ENCODE measurements at places on chromosomes 4 and X.

DNA sequence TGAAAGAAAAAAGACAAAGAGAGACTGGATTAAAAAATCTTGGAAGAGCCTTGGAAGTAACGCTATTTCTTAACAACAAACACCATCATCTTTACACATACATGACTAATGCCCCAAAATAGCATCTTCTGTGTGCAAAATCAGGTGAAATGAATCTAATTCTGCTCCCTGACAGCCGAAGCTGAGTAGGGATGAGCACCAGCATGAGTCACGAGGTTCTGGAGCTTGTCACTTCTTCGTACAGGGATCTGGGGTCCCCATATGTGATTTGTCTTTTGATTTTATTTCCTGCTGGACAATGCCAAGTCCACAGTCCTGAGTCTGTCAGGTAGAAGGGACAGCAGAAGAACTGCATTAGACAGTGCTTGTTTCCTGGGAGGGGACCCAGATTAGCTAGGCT, 55.9 kb downstream of the OSTC start:
- DNase-seq: no peak

- no peak for DNase-seq
These were observed 6.3 kb upstream of the FAM200B start for GRCh38 chr4:15675356-15675755.

DNA sequence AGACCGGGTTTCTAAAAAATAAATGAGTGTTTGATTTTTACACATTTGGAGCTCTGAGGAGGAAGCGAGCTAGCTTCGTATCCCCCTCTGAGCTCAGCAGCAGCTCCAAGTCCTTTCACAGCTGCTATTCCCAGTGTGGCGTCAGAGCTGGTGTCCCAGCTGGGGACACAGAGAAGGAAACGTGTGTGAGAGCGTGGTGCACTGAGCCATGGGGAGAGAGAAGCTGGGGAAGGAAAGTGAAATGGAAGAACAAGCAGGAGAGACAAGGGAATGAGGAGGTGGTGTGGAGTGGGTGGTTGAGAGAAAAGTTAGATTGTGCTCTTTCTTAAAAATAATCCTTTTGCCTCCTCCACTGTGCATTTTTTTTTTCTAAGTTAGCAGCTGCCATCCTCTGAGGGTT, 79.5 kb upstream of the SLC4A4 start:
- no peak for DNase-seq

DNA sequence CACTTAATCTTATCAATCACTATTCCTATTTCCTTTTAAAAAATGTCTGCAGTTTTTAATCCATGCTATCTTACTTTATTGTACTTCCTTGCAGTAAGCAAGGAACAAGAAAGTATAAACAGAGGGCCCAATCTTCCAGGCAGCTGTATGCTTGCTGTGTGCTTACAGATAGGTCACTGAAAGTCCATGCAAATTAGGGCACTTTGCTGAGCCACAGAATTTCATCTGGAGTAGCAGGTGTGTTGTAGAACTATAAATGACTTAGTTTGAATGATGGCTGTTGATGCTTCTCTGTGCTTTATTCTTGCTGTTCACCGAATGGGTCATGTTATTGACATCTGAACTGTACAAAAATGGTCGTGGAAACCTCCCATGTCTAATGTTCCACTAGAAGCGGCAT, 154.6 kb downstream of the ATOH1 start:
- DNase-seq: no peak

DNA sequence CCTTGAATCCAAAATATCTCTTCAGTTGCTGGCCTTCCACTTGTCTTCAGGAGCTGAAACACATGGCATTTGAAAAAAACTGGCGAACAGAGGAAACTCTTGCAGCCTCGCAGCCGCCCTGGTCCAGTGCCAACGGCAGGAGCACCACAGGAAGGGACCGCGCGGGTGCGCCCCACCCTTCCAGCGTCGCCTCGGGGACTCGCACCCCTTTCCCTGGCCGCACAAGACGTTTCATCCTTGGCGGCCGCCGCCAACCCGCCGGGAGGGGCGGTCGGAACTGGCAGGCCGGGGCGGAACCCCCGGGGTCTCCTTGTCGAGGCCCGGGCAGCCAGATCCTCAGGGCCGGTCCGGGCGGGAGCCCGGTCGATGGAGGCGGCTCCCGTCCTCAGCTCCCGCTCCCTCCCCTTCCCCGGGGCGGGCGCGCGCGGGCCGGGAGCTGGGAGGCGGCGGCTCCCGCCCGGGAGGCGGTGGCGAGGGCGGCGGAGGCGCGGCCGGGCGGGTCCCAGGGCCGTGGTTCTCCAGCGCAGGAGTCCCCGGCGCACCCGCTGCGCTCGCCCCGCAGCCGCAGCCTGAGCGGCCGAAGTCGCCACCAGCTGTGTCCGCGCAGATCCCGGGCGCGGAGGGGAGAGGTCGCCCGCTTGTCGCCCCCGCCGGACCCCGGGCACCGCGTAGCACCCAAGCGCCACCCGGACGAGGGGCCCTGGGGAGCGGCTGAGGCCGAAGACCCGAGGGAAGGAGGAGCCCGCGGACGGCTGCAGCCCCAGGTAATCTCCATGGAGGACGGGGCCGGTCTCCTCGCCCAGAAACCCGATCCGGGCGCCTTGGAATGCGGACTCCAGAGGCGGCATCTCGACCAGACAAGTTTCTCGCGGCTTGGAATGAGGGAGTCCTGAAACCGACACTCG, 886 bp upstream of the NDST3 start:
- DNase-seq: no peak

GRCh38 chr4:133145758-133146573, 3.1 kb upstream of the PCDH10 start:
- no peak for DNase-seq

DNA sequence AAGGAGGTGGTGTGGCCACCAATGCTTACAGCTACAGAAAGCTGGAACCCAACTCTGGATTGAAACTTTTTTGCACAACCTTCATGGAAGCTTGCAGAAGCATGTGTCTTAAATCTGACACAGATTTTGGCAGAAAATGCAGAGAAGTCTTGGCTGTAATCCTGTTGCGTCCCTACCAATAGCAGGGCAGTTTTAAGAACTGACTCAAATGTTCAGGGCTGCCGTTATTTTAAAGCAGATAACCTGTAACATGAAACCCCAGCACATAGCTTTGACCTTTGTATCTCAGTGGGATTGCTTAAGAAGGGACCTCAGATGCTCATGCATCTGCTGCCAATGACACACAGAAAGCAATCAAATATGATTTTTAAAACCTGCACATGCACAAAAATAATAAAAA, at the start of gene VEGFD:
VEGFD (minus strand) TSS at position 110 of the 400 bp plus-strand sequence. CDS start 467 bp downstream, outside the sequence.
- no peak for DNase-seq

GRCh38 chrX:115332832-115333231, 43.3 kb downstream of the LUZP4 start:
- no peak for DNase-seq

- DNase-seq: no peak
These were observed 213.3 kb downstream of the ANKRD50 start for GRCh38 chr4:124499261-124499660.

DNA sequence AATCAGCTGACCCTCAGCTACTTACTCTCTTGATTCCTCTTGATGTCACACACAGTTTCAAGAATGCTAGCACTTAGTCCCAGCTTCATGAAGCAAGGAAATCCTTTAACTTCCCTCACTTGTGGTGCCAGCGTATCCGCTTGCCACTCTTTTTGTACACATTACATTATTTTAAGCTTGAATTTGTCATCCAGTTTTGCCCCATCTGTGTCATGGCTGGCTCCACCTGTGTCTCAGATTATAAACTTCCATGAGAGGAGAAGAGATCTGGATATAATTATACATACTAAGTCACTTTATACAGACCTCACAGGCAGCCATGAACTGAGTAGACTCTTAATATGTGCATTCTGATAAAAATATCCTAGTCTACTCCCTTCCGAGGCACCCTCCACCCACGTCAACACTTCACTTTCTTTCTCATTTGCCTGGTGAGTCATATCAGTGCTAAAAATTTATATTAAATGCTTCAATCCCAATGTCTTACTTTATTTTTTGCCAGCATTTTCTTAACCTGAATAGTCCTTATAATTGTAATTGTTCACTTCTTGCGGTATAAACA, 35.1 kb downstream of the GABRA2 start:
- no peak for DNase-seq

- peak; percentile 38 for DNase-seq
These were observed 66.1 kb downstream of the NHSL2 start for GRCh38 chrX:71976753-71977152.

DNA sequence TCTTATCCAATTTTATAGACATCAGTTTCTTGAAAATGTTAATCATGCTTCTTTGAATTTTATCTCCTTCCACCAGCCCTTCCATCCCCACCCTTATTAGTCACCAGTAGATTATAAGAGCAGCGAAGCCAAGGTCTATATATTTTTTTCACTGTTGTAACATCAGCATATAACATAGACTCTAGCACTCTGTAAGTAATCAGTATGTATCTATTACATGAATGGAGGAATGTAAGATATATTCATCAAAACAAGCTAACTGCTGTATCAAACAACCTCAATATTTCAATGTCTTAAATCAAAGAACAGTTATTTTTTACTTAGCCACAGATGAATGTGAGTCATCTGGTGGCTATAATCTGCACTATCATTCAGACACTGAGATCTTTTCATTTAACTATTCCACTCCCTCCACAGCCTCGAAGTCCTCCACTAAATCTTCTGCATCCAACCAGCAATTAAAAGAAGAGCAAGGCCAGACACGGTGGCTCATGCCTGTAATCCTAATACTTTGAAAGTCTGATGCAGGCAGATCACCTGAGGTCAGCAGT, 178.9 kb downstream of the CENPC start:
- DNase-seq: no peak

DNA sequence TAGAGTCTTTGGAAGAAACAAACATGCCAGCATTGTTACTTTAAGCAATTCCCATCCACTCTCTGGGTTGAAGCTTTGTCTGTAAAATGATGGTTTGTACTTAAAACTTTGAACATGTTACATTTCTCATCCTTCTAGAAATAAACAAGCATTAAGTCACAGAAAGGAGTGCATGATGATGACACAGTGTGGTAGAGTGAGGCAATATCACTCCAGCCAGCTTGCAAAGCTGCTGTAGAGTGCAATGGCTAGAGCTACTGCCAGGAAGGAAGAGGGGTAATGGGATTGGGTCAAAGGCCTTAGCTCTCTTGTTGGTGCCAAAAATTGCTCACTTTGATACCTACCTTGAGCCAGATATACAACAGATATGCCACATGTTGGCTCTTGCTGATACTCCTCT, 12.3 kb upstream of the ENOX2 start:
- no peak for DNase-seq

- DNase-seq: no peak
These were observed 1457.2 kb upstream of the PCDH7 start for GRCh38 chr4:29262986-29263385.

- DNase-seq: no peak
These were observed 253.9 kb downstream of the GLUD2 start for GRCh38 chrX:121301356-121301755.

GRCh38 chr4:116796022-116796421, 289.4 kb downstream of the TRAM1L1 start:
- no peak for DNase-seq

GRCh38 chr4:1009542-1010394, 1.7 kb upstream of the FGFRL1 start:
- DNase-seq: no peak

GRCh38 chrX:7542587-7543380, 300.2 kb upstream of the VCX start:
- DNase-seq: no peak

- no peak for DNase-seq
These were observed 58.1 kb downstream of the FNIP2 start for GRCh38 chr4:158826882-158827281.

DNA sequence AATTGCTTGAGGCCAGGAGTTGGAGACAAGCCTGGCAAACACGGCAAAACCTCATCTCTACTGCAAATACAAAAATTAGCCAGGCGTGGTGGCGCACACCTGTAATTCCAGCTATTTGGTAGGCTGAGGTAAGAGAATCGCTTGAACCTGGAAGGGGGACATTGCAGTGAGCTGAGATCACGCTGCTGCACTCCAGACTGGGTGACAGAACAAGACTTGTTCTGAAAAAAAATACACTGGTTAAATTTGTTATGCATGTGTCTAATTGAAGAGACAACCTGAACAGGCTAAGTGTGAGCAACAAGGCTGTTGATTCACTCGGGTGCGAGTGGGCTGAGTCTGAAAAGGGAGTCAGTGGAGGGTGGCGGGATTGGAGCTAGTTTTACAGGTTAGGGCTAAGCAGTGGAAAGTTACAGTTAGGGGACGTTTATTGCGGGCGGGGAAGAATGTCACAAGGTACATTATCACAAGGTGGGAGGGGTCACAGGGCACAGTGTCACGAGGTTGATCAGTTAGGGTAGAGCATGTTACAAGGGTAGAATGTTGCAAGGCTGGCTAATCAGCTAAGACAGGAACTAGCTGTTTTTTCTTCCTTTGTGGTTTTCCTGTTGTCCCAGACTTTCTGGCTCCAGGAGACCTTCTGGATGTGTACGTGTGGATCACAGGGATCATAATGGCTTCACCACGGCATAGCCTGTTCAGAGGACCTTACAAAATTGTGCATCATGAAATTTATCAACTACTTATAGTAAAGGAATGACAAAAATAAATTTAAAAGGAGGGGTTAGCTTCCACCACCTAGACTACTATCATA, 115.8 kb downstream of the NAA11 start:
- DNase-seq: peak; percentile 55

DNA sequence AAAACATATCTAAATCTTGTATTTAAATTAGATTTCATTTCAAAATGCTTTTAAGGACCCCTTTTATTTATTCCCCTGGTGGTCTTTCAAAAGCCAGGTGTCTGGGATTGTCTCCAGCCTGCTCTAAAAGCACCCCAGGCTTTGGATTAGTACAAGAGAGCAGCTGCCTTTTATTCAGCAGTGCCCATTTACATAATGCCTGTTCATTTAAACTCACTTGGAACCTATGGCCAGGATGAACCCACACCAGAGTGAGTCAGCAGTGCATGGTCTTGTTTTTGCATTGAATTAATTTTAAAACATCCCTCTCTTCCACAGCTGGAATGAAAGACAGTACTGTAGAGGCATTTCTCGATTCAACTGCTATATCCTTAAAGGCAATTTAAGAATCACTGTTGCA, 64.1 kb upstream of the TENM3 start:
- DNase-seq: no peak

GRCh38 chr4:84648863-84649647, 66.1 kb downstream of the CDS1 start:
- DNase-seq: no peak

DNA sequence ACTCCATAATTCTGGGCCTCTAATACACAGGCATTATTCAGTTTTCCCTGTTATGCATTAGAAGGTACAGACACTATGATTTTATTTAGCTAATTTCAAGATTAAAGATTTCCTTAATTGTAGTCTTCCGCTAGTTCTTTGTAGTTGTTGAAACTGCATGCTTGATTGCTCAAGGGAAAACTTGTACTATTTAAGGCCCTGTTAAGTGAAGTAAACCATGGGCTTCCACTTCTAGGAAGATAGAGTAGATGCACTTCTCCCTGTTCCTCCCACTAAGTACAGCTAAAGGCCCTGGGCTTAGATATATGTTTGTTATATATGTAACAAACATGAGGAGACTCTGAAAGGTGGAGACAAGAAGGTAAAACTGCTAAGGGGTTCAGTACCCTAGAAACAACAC, 215.8 kb upstream of the LEF1 start:
- DNase-seq: no peak

GRCh38 chr4:185383451-185383850, 12.3 kb downstream of the LRP2BP start:
- DNase-seq: no peak

GRCh38 chr4:9703391-9703790, 78.0 kb upstream of the DRD5 start:
- DNase-seq: peak; percentile 7

Data from epithelial cell of proximal tubule (primary cell).